ENCODE measurements at places on chromosomes 2 and 18.
A peak's percentile ranks its signal among the peaks of the same experiment; 100 is the strongest.

DNA sequence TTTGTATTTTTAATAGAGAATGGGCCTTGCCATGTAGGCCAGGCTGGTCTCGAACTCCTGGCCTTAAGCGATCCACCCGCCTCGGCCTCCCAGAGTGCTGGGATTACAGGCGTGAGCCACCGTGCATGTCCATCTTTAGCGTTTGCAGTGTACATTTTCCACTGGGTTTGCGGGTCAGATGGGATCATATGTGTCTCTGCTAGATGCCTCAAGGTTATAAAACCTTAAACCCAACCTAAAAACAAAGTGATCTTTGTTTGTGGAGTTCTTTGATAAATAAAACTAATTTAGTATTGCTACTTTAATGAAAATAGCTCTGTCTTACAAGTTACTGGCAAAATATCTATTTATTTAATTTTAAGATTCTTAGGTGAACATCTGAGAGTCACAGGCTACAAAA is 13.1 kb upstream of the ALPG start:
- no peak for DNase-seq

- DNase-seq = no peak
Measured at GRCh38 chr2:154527962-154528361, 170.5 kb upstream of the KCNJ3 start.

DNA sequence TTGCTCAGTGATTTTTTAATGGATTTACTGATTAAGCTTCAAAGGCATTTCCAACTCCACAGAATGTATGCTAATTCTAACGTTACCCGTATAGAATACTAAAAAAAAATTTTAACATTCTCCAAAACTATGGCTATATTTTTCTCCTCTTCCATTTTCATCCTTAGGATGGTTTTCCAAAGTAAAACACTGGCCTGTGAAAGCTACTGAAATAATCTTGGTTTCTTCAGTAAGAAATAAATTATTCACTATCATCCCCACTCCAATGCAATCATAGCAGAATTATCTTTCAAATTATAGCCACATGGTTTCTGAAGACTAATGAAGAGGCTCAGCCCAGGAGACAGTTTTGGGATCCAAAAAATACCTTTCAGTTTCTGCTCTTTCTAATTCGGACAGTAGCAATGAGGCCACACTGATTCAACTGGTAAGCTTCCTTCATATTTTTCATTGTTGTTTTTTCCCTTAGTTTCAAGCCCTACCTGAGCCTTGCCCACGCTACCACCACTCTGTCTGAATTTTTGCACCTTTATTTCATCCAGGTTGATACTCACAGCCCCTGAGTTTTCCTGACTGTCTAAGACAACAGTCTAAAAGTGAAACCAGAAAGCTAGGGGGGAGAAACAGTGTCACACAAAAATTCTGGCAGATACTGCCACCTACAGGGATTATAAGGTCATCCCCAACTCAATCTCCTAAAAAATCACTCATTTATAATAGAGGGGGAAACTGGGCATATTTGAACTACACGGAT is 887.9 kb downstream of the NRXN1 start:
- DNase-seq = no peak

- no peak for DNase-seq
Measured at GRCh38 chr2:217060951-217061547, 201.2 kb upstream of the TNP1 start.

- DNase-seq = no peak
Measured at GRCh38 chr2:240643093-240643810, 18.0 kb downstream of the GPR35 start.

DNA sequence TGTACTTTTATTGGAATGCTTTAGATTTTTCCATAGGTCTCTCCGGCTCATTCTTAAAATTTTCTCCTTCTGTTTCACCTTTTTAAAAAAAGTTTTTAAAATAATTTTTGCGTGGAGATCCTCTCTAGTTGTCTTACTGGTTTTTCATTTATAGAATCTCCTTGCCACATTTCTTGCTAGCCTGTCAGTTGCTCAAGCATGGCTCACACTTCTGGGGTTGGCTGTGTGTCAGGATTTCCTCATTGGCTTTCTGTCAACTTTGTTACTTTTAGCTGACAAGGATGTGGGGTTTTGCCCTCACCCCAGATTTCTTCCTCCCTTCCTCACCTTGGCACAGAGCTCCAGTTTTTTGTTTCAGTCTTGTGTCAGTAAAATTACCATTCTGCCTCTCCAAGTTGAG is 124.6 kb downstream of the ZNF407 start:
- DNase-seq = no peak

GRCh38 chr2:237137626-237138323 is 52.1 kb downstream of the COPS8 start:
- no peak for DNase-seq

- DNase-seq = no peak
Measured at GRCh38 chr18:47485221-47485797, 233.8 kb upstream of the SKOR2 start.

- DNase-seq = no peak
Measured at GRCh38 chr2:132881546-132881945, 211.5 kb upstream of the LYPD1 start.

DNA sequence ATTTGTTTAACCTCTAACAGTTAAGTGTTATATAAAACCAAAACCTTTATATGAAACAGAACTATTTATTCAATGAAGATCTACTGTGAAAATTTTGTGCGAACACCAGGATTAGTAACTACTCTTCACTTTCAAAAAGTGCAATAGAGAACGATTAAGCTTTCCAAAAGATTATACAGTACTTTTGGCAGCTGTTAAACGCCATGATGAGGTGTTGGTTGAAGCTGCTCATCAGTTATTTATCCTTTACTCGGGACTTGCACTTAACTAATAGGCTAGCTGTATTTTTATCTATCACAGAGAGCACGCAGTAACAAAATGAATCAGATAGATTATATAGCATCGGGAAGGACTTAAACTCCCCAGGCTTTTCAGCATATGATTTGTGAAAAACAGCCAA is 113.6 kb downstream of the GCA start:
- DNase-seq = no peak

GRCh38 chr2:113077921-113078320 is 10.2 kb downstream of the IL1F10 start:
- no peak for DNase-seq

- no peak for DNase-seq
Measured at GRCh38 chr2:223123855-223124610, 72.0 kb downstream of the KCNE4 start.

DNA sequence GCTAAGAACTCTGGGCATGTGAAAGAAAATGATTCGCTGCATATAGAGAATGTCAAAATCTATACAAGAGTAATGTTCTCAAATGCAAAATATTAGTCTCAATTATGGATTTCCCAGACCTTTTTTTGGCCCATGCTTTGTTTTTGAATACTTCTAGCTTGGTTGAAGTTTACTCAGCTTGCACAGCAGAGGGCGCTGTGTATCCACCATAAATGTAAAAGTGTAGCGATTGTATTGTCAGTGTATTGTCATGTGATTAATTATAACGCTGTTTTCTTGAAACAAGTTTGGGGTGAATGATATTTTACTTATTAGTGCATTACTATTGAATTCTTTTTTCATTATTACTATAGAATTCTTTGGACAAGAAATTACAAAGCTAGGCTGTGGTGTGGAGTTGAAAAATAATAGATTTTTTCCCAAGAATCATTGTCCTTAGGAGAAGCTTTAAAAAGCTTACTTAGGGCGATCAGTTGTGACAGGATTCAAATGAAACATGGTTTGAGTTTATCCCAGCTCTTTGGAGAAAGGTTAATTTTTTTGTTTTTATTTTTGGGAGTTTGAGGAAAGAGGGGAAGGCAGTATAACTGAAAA is 98.3 kb downstream of the PIK3C3 start:
- DNase-seq = peak; percentile 53

DNA sequence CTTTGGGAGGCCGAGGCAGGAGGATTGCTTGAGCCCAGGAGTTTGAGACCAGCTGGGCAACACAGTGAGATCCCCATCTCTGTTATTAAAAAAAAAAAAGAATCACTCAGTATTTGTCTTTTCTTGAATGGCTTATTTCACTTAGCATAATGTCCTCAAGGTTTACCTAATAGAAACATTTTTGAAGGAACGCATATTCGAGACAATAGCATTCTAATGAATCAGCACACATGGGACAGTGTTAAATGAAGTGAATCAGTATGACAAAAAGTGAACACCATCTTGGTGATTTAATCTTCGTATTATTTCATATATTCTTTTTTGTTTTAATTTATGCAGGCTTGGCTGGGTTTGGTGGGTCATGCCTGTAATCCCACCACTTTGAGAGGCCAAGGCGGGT is 44.7 kb downstream of the WIPF1 start:
- no peak for DNase-seq

- DNase-seq = no peak
Measured at GRCh38 chr2:96085541-96086355, 30.6 kb downstream of the ADRA2B start.

GRCh38 chr2:54107903-54108615 is 7.4 kb upstream of the ACYP2 start:
- no peak for DNase-seq

DNA sequence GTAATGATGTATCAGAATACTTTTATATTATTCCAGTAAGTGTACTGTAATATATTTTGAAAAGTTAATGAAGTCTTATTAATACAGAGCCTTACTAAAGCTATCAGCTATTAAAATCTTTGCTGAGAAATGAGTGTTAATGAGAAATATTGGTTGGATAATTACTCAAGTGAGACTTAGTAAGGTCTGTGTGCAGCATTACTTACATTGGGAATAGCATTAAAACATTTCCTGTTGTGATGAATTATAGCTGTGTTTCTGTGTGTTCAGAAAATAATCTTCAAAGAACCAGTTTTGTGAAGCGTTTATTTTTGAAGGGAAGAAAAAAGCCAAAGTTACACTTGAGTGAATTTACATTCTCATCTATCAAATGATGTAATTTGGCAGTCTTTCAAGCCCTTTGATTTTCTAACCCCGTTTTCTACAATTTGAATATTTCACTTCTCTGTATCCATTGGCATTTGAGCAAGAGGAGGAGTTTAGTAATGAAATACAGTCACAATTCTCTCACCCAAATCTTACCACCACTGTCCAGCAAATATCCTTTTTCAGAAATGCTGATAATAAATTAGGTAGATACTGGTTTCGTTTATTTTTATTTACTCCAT is 123.5 kb upstream of the BOD1L2 start:
- DNase-seq = no peak

DNA sequence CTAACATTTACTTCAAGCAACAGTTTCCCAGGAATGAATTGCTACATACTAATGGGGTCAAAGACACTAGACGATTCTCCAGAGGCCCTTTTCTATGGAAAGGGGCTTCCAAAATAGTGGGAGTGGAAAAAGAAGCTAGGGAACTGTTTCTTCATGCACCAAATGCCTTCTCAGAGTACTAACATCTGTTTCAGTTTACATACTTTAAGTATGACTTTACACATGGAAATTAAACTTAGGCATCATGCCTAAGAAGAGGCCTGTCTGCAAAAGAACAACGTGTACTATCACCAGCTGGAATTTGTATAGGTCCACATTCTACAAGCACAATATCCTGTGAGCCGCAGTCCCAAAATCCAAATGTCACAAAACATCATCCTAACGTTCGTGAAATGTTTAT is 29.4 kb upstream of the WDR75 start:
- no peak for DNase-seq

GRCh38 chr2:8436585-8436984 is 245.3 kb upstream of the ID2 start:
- no peak for DNase-seq

DNA sequence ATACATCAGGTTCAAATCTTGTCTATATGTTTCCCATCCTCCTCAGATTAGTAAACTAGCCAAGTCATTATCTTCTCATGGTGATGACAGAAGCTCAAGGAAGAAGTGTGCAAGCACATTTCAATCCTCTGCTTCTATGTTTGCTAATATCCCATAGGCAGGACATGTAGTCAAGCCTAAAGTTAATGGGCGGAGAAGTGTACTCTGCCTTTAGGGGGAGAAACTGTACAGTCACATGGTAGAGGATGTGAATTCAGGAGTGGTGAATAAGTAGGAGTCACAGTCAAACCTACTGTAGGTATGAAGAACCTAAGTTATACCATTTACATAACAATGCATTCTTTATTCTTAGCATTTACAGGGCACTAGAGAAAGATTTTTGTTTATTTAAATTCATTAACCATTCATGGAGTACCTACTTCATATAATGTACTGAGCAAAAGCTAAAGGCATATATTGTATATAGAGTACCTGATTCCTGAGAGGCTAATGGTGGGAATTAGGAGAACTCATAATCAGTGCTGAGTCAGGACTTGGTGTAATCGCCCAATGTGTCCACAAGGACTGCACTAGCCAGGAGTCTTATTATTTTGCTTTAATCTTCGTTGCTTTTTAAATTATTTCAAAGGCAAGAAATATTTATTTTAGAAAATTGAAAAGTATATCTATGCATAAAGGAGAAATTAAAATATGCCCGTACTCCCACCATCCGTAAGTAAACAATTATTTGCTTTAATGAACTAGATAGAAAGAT is 394.3 kb upstream of the ETAA1 start:
- DNase-seq = no peak

GRCh38 chr2:163191372-163191771 is 352.8 kb upstream of the KCNH7 start:
- DNase-seq = no peak

- DNase-seq = no peak
Measured at GRCh38 chr2:55400332-55400731, 19.3 kb downstream of the CCDC88A start.

DNA sequence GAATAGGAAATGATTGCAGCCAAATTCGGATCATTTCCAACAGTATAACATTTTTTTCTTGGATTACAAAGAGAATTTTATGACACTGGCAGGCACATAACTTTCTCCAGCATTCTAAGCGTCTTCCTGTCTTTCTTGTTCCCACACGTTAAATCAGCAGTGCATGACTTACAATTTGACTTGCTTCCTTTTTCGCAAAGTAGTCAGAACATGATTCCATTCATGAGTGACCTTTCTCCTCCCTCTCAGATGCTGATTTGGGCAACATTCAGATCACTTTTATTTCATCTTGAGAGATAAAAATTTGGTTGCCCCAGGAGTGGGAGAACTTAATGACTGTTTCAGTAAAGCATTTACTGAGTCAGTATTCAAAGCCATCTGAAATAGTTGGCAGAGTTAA is 858.7 kb upstream of the ACVR2A start:
- DNase-seq = no peak

GRCh38 chr2:68709421-68709911 is 25.1 kb upstream of the ARHGAP25 start:
- DNase-seq = no peak

GRCh38 chr2:240819858-240820606 is at the start of gene KIF1A:
Gene KIF1A (minus strand): TSS chr2:240820219. CDS start chr2:240797752, 22,467 bp downstream.
- peak; percentile 26 for DNase-seq

- DNase-seq = no peak
Measured at GRCh38 chr2:178412047-178412446, 38.9 kb downstream of the PRKRA start.

GRCh38 chr2:188078534-188078933 is 213.1 kb upstream of the GULP1 start:
- no peak for DNase-seq

DNA sequence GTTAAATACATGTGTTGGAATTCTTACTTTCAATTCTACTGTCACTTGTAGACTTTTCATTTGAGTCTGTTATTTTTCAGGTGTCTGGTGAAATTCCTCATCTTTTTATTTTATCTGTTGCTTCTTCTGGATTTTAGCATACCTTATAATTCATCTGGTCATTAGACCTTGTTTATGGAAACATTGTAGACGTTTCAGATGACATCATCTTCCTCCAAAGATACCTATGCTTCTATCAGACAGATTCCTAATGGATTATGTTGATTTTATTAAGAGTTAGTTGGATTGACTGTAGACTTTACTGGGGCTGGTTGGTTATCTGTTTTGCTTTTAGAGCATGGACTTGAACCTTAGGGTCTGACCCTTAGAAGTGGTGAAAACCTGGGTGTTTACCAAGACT is 15.3 kb upstream of the MFSD2B start:
- no peak for DNase-seq
